Activated T-helper 2 cell treated with anti-CD3 and anti-CD28 coated beads, Interferon-gamma antibody, Interleukin-2, Interleukin-4, amounts not matched to agents 10 μg/mL and 5 μg/mL and 100 μg/mL, durations not matched to agents 14 hours and 24 hours and 36 hours (primary cell): ENCODE measurements at places on chromosomes 4 and X. TPM values are rescaled to one million over a fixed set of nuclear protein-coding genes. Genes with fewer than 3 reads are reported as not detected.

Gene MTNR1A
- not detected in 2 replicates for total RNA-seq

Gene CHIC2
- total RNA-seq: 18.8 and 22.5 TPM in 2 replicates

Gene DCAF4L1
- total RNA-seq: 0.11 and 0.18 TPM in 2 replicates

- H3K36me3 ChIP-seq: no peaks in the 10 kb centered on the region
- no peaks in the 10 kb centered on the region for H3K27me3 ChIP-seq
- no peak for DNase-seq
- peaks cover 20% of the 10 kb centered on the region for H3K4me1 ChIP-seq
- peak overlapping the region; percentile 91 for H3K4me3 ChIP-seq
Observed at GRCh38 chrX:56728752-56729151, 291 bp upstream of the NBDY start.

GRCh38 chrX:69117876-69118526, 47.3 kb downstream of the PJA1 start:
- no peak for DNase-seq
- H3K36me3 ChIP-seq: no peaks in the 10 kb centered on the region
- H3K27me3 ChIP-seq: no peaks in the 10 kb centered on the region
- H3K4me3 ChIP-seq: no peak overlapping the region
- H3K27ac ChIP-seq: no peak overlapping the region
- H3K4me1 ChIP-seq: peaks cover 6% of the 10 kb centered on the region

DNA sequence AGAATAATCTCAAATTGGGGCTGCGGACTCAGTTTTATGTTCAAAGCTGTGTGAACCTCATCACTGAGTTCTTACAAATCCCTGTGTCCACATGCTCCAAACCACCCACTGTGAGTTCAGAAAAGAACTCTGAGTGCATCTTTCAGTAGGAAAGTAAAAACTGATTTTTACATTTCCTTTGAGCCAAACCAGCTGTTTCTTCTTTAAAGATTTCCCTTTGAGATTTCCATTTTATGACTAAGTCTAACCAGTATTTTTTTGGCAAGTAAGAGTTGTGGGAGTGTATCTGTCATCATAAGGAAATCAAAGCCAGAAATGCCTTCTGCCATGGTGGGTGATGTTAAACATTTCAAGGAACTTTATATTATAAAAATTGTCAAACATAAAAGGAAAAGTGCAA, 100.0 kb downstream of the TET2 start:
- no peak for DNase-seq
- H3K36me3 ChIP-seq: peaks cover 39% of the 10 kb centered on the region
- no peaks in the 10 kb centered on the region for H3K27me3 ChIP-seq
- no peak overlapping the region for H3K27ac ChIP-seq
- peaks cover 3% of the 10 kb centered on the region for H3K4me1 ChIP-seq

DNA sequence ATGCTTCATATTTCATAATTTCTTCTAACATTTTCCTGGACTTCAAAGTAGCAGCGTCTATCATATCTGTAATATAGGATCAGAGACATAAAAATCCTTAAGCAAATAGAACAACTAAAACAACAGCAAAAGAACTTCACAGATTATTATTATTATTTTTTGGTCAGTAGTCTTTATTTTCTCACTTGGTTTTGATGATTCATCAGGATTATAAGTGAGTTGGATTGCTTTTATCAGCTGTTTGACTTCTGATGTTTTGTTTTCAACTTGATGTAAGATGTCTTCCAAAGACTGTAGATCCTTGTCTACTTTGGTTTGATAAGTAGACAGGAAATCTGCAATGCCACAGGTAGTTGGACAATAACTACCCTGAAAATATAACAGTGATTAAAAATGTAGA, 623 bp downstream of the FGG start:
- H3K27ac ChIP-seq: no peak overlapping the region
- H3K27me3 ChIP-seq: peaks cover 30% of the 10 kb centered on the region
- H3K4me1 ChIP-seq: peaks cover 4% of the 10 kb centered on the region
- no peak for DNase-seq

Gene NONO
- total RNA-seq: 585 and 612 TPM in 2 replicates

- no peaks in the 10 kb centered on the region for H3K27me3 ChIP-seq
- no peak overlapping the region for H3K4me3 ChIP-seq
- no peak for DNase-seq
- no peak overlapping the region for H3K27ac ChIP-seq
- peaks cover 11% of the 10 kb centered on the region for H3K36me3 ChIP-seq
- peaks cover 11% of the 10 kb centered on the region for H3K4me1 ChIP-seq
Observed at GRCh38 chrX:3141031-3141430, 99.8 kb downstream of the ARSF start.

Gene PNPLA4
- 6.0 and 7.4 TPM in 2 replicates for total RNA-seq
